Retina (tissue), 1 donor: ENCODE measurements at places on chromosomes 6 and 20.

- DNase-seq = no peak
Measured at GRCh38 chr20:9021216-9021615, 47.7 kb upstream of the PLCB4 start.

- peak; percentile 32 for DNase-seq
Measured at GRCh38 chr20:39282619-39283092, 320.5 kb downstream of the DHX35 start.

DNA sequence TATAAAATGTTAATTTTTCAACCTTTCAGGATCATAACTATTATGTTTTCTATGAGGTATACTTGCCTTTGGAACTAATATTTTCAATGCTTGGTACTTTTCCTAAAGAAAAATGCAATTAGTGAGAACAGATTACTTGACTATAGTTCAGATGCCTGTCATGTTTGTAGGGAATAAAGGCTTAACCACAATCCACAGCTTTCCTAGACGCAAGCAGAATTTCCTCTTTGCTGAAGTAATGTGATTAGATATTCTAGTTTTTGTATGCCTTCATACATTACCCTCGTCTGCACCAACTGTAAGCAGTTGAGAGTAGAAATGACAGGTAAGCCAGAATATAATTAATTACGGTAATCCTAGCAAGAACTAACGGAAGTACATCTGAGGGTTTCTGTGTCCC is 581.4 kb upstream of the MMS22L start:
- no peak for DNase-seq

DNA sequence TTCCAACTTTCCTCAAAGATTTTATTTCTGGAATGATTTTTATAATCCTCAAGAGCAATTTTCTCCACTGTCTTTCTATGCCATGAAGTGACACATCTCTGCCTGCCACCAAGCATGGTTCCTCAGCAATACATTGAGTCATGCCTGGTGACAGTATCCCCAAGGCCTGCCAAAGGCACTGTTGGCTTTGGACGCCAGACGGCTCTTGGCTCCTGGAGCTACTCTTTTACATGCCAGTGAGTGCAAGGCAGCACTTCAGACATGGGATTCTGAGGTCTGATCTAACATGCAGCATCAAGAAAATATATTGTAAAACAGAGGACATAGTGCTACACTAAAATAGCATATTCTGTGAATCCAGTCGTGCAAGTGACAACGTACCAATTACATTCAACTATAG is 20.1 kb upstream of the PLEKHG1 start:
- DNase-seq = no peak

DNA sequence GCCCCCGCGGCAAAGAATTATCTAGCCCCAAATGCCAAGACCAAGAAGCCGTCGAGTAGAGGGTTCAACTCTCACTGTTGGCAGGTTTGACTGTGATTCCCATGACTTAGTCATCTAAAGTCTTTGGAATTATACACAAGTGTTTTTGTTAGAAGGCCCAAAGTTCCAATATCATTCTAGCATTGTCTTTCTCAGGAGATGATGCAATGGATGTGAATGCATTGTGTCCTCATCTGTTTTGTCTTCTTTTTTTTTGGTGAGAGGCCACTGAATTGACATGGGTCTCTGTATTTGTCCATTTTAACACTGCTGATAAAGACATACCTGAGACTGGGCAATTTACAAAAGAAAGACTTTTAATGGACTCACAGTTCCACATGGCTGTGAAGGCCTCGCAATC is 290.5 kb upstream of the ZFP64 start:
- DNase-seq = no peak

- DNase-seq = no peak
Measured at GRCh38 chr6:143549221-143549948, 37.9 kb upstream of the FUCA2 start.

- DNase-seq = no peak
Measured at GRCh38 chr20:36109251-36109947, 45.1 kb upstream of the EPB41L1 start.

DNA sequence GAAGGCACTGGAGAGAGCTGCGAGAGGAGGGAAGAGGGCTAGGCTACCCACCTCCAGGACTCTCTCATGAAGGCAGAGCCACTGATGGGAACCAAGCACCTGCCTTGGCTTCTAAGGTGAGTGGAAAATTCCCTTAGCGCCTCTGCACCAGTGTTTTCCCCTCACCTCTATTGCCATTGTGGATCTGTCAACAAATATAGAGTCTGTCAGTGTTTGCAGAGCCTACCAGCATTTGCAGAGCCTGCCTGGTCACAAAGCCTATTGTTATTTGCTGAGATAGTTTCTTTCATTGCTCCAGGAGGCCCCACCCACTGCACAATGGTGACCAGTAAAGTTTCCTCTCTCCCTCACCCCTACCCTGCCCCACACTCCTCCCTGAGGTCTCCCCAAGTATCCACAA is 141.9 kb downstream of the MRPL14 start:
- DNase-seq = no peak

DNA sequence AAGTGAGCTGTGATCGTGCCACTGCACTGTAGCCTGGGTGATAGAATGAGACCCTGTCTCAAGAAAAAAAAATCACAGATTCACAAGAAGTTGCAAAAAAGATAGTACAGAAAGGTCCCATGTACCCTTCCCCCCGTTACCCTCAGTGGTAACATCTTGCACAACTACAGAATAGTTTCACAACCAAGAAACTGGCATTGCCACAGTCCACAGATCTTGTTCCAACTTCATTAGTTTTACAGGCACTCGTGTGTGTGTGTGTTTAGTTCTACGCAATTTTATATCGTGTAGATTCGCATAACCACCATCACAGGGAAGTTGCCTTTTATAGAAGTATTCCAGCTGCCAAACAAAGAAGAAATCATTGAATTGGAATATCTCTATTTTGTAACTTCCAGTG is 19.1 kb downstream of the SPATA2 start:
- DNase-seq = no peak

GRCh38 chr6:6910734-6911295 is 196.9 kb upstream of the RREB1 start:
- no peak for DNase-seq

DNA sequence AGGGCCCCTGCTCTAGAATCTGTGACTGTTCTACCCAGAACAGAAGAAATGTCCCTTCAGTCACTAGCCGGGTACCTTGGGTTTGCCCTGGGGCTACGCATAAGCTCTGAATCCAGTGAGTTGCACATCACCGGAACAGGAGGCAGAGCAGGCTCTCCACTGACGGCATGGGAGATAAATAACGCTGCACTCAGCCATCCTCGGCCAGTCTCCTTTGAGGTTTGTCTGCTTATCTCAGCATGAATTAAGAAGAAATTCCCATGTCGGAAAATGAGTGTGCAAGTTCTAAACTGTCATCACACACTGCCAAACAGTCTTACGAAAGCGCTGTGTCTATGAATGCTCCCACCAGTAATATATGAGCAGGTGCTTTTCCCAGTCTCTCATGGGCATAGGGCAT is 90.8 kb downstream of the FAM50B start:
- DNase-seq = no peak

- no peak for DNase-seq
Measured at GRCh38 chr6:21527731-21528130, 65.8 kb upstream of the SOX4 start.

- no peak for DNase-seq
Measured at GRCh38 chr6:356828-357251, 34.7 kb upstream of the IRF4 start.

GRCh38 chr6:167113047-167113754 is 9.7 kb upstream of the CCR6 start:
- DNase-seq = peak; percentile 18

DNA sequence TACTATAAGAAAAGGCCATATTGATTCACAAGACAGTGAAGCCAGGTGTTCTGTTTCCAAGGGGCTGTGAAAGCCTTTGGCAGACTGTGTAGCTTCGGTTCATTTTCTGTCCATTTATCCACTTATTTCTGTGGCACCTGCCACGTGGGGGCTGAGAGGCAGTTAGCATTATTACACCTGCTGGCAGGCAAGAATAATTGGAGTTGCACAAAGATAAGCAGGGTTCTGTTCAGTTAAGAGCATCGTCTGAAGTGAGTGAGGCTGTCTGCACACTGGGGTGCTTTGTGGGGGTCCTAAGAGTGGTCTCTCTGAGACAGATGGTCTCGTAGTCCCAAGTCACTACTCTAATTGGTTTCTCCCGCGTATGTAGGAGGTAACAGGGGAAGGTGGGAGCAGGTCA is 60.6 kb upstream of the CCN6 start:
- no peak for DNase-seq

DNA sequence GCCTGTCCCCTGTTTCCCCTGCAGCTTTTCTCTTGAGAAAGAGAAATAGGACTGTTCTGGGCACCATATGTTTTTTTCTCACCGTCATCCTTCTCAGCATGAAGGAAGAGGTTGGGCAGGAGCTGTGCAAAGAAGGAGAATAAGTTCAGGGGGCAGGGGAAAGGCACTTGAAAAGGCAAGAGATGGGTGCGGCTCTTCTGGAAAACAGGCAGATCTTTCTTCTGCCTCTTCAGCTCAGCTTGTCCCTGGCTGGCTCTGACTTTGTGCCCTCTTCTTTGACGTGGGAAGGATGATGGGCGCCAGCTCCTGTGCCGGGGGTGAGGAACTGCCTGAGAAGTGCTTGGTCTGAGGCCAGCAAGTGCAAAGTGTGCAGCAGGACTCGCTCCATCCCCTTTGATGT is 206.5 kb downstream of the DOK5 start:
- peak; percentile 22 for DNase-seq

DNA sequence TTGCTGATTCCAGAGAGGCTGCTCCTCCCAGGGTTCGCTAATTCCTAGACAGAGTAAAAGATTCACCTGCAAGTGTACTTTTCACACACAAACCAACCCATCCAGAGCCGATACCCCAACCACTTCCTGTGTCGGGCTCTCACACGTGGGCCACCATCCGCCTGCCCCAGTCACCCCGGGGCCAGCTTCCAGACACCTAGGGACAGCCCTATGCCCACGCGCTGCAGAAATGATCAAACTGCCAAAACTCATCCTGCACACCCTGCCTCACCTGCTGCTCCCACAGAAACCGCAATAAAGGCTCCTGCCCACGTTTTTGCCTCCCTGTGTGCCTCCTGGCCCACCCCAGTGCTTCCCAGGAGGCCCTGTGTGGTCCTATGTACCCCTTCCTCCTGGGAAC is 59.5 kb downstream of the PSMG4 start:
- DNase-seq = no peak

DNA sequence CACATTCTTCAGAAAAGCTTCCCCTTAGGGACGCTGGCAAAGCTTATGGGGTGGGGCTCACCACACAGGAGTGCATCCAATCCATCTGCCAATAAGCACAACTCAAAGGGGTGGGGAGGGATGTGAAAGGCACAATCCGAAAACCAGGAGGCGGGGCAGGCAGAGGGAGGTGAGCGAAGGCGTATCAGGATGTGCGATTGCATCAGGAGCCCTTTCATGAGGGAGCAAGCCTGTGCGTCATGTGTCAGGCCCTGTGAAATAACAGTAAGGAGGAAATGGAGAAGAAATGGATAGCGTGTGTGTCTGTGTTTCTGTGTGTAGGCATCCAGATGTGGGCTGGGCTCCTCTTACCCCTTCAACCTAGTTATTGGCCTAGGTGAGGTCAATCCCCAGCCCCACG is 382.4 kb upstream of the CDH4 start:
- no peak for DNase-seq

- DNase-seq = no peak
Measured at GRCh38 chr6:21873562-21873961, 280.0 kb downstream of the SOX4 start.

DNA sequence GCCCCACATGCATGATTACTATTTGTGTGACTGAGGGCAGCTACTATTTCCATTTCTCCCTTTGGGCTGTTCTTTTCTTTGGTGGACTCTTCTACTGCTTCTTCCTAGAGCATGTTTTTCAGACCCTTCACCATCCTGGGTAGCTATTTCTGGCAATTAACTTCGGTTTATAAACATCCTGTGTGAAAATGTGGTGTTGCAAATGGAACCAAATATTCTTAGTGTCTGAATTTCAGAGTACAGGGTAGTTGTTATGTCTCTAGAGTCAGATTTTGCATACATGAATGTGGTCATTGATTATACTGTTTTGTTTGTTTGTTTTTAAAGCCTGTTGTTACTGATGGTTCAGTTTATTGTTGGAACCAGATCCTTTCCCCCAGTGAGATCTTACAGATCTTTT is 49.7 kb downstream of the PROKR2 start:
- DNase-seq = no peak

DNA sequence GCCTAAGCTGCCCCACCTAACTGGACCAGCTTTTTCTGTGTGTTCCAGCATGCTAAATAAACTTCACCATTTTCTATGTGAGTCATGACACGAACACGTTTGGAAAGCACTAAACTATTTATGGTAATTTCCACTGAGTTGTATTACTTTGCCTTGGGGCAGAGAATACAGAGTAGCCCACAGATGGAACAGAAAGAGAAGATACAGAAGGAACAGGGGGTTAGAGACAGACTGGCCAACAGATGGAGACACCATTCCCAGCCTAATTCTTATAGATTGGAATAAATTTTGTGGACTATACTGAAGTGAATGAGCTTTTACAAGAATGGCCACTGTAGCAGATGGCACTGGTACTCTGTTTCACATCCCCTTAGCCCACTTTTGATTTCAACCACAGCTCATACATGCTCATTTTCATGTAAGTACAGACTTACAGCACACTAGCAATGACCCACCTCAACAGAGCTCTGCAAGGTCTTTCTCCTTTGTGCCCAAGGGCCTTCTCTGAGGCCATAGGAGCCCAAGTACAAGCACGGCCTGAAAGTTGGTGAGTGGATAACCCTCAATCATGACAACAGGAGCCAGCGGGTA is 13.1 kb upstream of the NT5DC1 start:
- no peak for DNase-seq

DNA sequence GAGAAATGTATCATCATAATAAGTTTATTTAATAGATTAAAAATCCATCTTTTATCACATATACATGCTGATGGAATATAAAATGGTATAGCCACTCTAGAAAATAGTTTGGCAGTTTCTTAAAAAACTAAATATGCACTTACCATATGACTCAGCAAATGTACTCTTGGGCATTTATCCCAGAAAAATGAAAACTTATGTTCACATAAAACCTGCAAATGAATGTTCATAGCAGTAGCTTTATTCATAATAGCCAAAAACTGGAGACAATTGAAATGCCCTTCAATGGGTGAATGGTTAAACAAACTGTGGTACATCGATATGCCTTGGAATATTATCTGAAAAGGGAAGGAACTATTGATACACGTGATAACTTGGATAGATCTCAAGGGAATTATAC is 6.4 kb upstream of the NCOA7 start:
- no peak for DNase-seq

- DNase-seq = no peak
Measured at GRCh38 chr6:99609905-99610489, 3.4 kb downstream of the PRDM13 start.

GRCh38 chr6:166169549-166170421 is 2.1 kb upstream of the TBXT start:
- peak; percentile 43 for DNase-seq

DNA sequence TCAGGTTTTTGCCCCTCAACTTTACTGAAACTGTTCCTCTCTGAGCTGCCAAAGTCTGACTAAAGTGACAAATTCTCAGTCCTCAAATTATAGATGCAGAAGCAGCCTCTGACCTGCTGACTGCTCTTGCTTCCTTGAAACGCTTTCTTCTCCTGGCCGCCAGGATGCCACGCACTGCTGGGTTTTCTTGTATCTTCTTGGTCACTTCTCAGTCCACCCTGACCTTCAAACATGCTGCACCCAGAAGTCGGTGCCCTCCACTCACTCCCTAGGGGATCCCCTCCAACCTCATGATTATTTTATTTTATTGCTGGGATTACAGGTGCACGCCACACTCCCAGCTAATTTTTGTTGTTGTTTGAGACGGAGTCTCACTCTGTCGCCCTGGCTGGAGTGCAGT is 24.7 kb downstream of the SYNJ2 start:
- no peak for DNase-seq
